Amniotic epithelial cell (primary cell): ENCODE measurements at places on chromosomes 6 and 20.

DNA sequence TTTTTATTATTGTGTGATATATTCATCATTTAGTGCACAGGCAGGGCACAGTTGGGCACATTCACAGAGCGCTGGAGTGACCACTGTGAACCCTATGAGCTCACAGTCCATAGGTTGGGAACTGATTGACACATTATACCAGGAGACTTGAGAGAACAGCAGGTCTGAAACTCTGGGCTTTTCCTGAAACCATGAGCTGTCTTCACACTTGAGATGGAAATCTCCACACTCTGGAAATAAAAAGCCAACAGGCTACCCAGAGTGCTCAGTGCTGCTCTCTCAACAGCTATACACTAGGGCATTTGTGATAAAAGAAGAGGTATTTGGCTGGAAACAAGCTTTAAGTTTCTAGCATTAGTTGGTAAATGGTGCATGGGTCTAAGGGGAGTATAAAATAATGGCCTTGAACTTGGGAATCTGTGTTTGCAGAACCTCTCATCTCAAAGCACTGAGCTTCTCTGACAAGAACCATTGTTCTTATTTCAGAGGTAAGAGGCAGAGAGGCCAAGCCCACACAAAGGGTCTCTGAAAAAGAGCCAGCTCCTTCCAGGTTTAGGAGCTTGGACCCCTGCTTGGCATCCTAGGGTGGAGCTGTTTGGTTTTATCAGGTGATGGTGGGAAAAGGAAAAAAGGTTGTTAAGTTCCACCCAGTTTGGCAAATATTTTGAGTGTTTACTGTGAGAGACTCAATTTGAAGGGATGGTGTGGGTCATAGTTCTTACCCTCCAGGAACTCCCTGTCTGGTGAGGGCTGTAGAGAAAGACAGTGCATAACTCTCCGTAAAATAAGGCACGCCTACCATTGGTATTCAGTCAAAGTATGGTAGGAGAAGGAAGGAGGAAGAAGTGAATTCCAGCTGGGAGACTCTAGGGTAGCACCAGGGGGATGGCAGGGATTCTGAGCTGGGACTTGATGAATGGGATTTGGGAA is 14.5 kb downstream of the CHMP4B start:
- DNase-seq, result no peak

DNA sequence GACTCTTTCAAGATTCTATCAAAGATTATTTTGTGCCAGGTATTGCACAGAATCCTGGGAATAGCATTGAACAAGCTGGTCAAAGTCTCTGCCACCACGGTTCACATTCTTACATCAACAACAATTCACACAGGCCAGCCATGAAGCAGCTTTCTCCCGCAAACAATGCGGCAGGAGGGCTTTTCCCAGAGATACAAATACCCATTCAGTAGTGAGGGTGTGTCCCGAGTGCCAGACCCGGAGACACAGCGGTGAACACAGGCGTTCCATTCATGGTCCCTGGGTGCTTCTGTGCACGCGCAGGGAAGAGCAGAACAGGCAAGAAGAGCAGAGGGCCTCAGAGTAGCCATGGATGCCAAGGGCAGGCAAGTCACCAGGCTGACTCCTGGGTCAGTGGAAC is 83.3 kb upstream of the PDE10A start:
- no peak for DNase-seq

DNA sequence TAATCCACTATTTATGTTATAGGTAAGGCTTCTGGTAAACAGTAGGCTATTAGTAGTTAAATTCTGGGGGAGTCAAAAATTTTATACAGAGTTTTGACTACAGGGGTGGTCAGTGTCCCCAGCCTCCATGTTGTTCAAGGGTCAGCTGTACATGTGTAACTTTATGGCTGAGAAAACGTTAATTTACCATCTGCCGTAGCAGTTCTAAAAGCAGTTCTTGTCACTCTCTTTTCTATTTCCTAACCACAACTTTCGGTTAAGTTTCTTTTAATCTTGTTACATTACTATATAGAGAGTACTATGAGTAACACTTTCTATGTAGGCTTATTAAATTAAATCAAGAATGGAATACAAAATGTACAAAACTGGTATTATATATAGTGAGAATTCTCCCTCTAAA is 21.6 kb upstream of the KIF6 start:
- DNase-seq, result no peak

DNA sequence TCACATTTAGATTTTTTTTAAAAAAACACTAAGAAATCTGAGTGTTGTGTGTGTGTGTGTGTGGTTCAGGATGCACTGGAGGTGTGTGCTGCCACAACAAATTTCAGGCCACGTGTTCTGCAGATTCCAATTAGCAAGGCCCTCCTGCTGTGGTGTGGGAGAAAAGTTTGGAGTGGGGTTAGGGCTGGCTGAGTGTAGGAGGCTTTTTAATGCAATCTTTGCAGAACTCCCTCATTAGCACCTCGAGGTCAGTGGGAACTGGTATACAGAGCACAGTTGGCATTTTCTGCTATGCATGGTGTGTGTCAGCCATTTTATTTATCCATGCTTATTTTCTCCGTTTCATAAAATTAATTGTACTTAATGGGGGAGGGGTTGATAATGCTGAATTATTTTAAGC is 187.6 kb downstream of the SOX4 start:
- DNase-seq, result no peak

DNA sequence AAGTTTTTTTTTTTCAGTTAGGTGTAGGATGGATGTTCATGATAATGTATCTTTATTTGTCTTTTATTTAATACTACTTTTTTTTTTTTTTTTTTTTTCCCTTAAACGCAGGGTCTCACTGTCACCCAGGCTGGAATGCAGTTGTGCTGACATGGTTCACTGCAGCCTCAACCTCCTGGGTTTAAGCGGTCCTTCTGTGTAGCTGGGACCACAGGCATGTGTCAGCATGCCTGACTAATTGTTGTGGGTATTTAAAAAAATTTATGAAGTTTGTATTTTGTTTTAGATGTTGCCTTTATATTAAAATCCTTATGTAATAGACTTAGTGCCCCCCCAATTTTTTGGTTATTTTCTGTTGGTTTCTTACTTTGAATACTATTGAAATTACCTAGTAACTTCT is 42.6 kb downstream of the NCOA3 start:
- DNase-seq, result peak; percentile 68

DNA sequence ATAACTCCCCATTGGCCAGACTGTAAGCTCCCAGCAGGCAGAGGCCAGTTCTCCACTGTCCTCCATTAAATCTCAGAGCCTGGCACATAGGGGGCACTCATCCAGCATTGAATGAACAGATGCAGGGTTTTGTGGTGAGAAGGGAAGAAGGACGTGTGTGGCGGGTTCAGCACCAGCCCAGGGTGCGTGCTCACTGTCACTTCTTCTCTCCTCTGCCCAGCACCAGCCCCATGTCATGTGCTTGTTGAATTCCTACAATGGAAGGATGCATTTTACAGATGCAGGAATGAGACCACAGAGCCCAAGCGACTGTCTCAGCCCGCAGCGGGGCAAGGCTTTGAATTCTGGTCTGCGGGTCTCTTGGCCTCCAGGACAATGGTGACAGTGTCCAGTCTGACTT is 149.9 kb downstream of the CEBPB start:
- DNase-seq, result no peak

- DNase-seq, result no peak
Observed at GRCh38 chr20:22511943-22512910, 72.1 kb downstream of the FOXA2 start.

- no peak for DNase-seq
Observed at GRCh38 chr6:36847991-36848390, 8.7 kb upstream of the CPNE5 start.

DNA sequence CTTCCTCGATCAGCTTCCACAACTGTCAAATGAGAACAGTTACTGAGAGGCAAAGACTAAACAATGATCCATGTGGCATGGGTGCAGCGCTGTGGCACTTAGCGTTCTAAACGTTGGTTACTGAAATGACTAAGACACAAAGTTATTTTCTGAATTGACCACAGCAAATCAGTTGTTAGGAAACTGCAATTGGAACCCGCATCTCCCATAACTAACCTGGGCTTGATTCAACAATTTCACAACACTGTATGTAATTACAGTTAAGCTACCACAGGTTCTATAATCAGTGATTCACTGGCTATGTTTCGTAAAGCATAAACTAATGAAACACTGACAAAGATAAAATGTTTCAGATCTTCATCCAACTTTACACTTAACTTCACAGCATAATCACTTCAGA is 12.5 kb downstream of the WDR27 start:
- DNase-seq, result peak; percentile 97

GRCh38 chr6:117280922-117281321 is 15.6 kb downstream of the VGLL2 start:
- DNase-seq, result no peak

- no peak for DNase-seq
Observed at GRCh38 chr6:36177166-36177565, 19.4 kb upstream of the BRPF3 start.

DNA sequence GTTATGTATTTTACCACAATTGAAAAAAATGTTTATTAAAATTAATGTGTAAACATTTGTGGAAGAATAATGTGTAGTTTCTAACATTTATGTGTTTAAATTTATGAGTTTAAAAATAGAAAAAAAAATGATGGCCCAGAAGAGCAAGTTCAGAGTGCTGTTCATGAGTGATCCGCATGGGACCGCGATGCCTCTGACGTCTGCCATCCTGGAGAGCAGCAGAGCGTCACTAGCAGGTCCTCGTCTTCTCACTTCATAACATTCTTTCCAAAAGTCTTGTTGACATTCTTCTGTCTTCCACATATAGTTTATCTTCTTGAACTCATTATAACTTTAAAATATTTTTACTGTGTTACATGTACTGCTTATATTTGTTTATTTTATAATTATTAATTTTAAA is 15.5 kb downstream of the BTNL2 start:
- no peak for DNase-seq

GRCh38 chr6:39758905-39759605 is 33.1 kb upstream of the DAAM2 start:
- no peak for DNase-seq

DNA sequence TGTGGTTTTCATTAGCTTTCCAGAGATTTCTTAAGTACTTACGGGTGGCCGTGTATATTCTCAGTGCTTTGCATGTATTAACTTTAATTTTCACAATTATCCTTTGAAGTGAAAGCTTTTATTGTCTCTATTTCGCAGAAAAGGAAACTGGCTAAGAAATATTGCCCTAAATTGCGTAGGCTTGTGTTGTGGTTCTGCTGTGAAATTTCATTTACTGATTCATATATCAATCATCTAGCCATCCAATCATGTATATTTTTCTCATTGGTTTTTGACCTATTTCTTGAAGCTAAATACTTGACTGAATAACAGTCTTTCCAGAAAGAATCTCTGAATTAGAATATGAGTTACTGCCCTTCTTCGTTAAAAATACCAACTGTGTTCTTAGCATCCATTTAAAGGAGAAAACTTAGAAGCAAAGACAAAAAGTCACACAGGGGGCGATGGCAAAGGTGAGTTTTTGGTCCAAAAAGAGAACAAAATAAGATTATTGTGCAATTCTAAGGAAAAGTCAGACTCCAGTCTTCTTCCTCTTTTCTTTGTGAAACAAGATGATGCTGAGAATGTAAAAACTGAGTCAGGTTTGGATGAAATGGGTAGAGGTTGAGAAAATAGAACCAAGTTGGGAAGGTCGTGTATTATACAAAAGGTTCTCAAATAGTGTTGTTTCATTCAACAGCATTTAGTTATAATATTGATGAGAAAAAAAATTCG is 1.4 kb downstream of the CYB5R4 start:
- DNase-seq, result no peak

DNA sequence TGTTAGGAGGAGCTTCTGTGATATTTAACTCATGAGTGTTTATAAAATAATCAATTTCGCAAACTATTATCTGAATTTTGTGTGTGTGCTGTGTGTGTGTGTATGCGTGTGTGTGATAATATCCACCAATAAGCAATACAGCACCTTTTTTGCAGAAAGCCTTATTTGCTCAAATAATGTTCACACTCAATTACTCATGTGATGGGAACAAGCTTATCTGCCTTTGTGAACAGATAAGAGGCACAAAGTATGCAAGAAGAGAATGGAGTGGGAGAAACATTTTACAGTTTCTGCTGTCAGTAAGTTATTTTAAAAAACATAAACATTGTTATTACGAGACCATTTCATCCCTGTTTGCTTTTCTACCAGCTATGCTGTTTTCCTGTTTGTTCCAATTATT is 36.7 kb upstream of the PTPRK start:
- DNase-seq, result peak; percentile 56

GRCh38 chr20:4130404-4131189 is 115.2 kb upstream of the RNF24 start:
- DNase-seq, result peak; percentile 90

DNA sequence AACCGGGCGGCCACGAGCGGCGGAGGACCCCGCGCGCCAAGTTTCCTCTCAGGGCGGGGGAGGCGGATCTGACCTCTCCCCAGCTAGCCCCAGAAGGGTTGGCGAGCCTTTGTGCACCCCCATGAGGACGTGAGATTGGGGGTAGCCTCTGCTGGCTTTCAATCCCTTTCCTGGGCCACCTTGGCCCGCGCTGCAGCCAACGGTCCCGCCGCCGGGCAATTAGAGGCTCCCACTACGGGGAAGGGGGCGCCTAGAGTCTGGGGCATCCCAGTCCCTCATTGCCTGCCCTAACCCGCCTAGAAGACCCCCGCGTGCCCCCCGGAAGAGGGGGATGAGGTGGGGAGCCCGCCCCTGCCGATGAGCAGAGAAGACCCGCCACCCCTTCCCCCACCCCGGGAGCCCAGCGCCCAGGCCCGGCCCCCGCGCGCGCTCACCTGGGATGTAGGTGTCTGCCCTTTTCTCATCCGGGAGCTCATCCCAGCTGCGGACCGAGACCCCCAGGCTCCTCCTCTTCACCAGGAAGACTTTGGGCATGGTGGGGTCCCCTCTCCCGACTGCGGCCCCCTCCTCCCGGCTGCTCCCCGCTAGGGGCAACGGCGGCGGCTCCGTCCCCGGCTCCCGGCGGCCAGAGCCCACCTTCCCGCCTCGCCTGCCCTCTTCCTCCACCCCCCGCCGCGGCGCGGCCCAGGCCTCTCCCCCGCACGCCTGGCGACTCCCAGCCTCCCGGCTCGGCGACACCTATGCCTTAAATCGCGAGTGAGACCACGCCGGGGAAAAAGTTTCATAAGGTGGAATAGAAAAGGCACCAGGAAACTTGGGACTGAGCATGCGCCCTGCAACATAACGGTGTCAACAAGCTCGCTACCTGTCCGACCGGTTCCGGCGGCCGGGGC is at the start of gene OVOL2:
Gene OVOL2 (minus strand): TSS at position 816 of the 893 bp plus-strand sequence. CDS start 282 bp downstream, at position 534.
- DNase-seq, result no peak

DNA sequence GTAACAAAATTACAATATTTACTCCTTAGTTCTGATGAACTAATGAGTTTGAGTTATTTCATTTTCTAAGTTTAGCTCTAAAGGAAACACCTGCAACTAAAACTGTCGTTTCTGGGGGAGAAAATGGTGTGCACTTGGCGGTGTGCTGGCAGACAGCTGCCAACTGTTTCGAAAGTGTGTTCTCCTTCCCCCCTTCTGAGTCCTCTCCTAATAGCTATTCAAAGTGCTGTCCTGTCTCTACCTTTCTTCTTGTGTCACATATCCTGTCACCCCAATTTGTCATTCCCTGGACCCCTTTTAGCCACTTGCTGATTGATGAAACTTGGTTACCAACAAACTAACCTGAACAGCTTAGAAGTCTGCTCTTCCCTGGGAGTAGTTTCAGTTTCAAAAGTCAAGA is 4.9 kb upstream of the UBE2J1 start:
- DNase-seq, result no peak
